Mesenchymal stem cell (in vitro differentiated cells and primary cell): ENCODE measurements at places on chromosomes 13 and 19.

- no peak for DNase-seq
Measured at GRCh38 chr19:29655648-29656335, 9.5 kb upstream of the PLEKHF1 start.

DNA sequence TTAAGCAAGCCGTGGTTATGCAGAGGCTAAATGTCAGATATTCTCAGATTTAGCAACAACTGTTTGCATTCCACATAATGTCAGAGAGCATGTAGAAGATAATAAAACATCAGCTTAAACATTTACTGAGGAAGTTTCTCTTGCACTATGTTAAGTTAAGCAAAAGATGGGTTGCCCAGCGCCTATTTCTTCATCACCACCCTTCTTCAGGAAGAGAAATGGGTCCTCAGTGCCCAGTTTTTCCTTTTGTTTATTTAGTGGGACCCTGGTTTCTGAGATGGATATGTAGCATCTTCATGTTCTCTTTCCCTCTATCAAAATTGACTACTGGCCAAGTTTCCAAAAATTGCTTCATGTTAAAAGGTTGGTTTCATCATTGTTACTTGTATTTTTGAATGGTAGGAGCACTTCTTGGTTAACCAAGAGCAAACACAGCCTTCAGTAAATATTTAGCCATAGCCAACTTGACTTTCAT is 356.8 kb downstream of the RFC3 start:
- DNase-seq, result peak; percentile 37

- no peak for DNase-seq
Measured at GRCh38 chr13:98651744-98652143, 74.8 kb upstream of the STK24 start.

DNA sequence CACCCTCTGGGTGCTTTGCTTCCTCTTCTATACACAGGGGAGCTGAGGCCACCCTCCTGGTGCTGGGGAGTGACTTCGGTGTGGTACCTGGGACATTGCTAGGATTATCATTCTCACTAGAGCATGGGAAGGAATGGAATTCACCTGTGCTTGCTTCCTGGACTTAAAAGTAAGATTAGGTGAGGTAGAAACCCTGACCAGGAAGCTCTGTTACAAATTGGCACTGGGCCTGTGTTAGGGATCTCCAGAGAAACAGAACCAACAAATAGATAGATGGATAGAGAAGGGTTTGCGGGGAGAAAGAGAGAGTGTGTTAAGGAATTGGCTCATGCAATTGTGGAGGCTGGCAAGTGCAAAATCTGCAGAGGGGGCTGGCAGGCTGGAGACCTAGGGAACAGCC is 13.9 kb upstream of the SIAH3 start:
- DNase-seq, result no peak

GRCh38 chr13:25432691-25433090 is 60.9 kb downstream of the ATP8A2 start:
- peak; percentile 31 for DNase-seq

DNA sequence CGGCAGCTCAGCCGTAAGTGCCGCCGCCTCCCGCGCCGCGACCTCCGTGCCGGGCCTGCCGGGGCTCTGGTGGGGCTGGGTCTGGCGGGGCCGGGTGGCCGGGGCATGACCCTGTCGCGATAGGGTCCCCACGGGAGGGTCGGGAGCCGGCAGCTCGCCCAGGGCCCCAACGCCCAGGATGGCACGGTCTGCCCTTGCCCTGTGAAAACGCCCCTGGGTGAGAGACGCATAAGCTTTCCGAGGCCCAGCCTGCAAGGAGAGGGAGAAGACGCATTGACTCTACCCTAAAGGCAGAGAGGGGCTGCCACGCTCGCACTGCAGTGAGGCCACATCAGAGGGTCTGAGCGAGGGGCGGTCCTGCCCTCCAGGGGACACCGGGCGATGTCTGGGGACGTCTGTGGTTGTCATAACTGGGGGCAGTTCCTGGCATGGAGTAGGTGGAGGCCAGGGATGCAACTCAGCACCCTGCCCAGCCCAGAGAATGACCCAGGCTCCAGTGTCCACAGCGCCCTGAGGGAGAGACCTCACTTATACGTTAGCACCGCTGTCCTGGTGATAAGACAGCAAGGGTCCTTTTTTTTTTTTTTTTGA is 539 bp downstream of the ZNF554 start:
- peak; percentile 28 for DNase-seq

DNA sequence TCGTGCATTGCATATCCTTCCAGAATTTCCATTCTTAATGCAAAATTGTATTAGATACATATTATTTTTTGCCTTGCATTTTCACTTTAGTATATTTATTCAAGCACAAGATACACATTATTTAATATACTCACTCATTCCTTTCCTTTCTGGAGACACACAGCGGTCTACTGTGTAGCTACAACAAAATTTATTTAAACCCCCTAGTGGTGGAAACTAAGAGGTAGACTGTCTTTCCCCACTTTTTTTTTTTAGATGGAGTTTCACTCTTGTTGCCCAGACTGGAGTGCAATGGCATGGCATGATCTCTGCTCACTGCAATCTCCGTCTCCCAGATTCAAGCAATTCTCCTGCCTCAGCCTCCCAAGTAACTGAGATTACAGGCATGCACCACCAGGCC is 2040.3 kb upstream of the PCDH20 start:
- no peak for DNase-seq

GRCh38 chr13:27796544-27797227 is 4.4 kb downstream of the GSX1 start:
- DNase-seq, result no peak

- DNase-seq, result no peak
Measured at GRCh38 chr19:56138069-56138468, 3.0 kb upstream of the ZNF444 start.

GRCh38 chr13:36549126-36549702 is 116.9 kb downstream of the CCNA1 start:
- DNase-seq, result no peak

DNA sequence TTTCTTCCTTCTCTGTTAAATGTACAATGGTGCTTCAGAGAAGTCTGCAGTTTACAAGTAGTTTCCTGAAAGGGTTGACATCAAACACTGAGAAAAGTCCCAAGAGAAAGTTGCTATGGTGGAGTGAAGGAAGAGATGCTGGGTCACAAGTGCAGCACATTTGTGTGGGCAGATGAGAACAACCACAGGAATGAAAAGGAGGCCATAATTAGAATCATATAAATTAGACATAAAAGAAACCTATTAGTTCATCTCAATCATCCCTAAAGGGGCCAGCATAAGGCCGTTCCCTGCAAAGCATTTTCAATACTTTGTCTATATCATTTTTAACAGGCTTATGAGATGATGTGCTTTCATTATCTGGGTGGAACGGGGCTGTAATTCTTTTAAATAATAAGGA is 359.2 kb downstream of the IRS2 start:
- no peak for DNase-seq

DNA sequence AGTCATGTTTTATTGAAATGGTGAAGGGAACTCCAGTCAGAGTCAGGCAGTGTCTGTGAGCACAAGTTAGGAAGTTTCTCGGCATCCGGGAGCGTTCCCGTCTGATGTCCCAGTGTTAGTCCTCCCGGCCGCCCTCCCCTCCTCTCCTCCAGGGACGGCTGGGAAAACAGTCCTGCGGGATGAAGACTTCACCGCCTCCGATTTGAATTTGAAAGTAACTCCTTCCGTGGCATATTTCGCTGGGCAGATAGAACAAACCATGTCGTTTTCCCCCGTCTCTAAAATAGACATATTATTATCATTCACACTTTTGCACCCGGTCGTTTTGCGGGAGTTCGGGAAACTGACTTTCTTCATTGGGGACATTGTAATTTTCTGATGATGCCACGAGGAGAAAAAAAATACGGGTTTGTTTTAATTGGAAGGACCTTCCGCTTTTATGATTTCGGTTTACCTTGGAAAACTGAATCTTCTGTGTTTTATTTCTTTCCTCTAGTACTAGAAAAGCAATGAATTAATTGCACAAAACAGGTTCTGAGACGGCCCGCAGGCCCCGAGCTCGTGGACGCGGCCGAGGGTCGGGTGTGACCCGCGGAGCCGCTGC is 76.6 kb downstream of the ZIC5 start:
- DNase-seq, result peak; percentile 11

GRCh38 chr19:16559780-16560276 is 12.4 kb downstream of the SLC35E1 start:
- no peak for DNase-seq
